ENCODE measurements at places on chromosomes 6 and 20.

DNA sequence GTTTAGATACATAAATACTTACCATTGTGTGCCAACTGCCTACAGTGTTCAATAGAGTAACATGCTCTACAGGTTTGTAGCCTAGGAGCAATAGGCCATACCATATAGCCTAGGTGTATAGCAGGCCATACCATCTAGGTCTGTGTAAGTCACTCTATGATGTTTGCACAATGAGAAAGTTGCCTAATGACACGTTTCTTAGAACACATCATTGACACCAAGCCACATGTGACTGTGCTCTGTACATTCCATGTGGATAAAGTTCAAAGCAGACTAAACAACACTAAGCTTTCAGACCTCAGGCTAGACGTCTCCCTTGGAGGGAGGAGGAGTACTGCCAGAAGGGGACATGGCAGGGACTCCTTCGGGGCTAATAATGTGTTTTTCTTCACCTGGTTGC lies 93.6 kb downstream of the KIF16B start:
- DNase-seq, result no peak

DNA sequence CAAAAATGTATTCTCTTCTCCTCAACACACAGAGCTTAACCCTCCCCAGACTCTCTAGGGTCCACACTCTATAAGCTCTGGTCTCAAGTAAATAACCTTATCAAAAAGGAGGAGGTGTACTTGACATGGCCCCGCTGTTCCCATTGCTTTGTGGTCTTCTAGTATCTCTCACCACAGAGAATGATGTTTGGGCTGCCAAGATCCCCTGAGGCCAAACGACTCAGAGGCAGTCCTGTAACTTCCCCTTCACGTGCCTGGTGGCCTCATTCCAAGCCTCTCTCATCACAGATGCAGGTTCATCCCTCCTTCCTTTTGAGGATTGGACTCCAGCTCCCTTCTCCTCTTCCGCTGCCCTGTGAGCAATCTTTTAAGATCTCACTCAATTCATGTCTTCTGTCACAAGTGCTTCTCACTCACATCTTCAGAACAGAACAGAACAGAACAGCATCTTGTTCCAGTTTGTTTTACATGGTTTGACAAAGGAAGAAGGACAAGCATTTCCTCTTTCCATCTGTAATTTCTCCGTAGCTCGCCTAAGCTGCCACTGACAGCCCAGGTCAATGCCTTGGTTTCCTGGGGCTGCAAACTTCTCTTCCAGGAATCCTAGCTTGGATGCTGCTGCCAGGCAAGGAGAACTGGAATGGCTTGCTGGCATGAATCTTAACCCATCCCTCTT lies 541.5 kb downstream of the CD83 start:
- no peak for DNase-seq

DNA sequence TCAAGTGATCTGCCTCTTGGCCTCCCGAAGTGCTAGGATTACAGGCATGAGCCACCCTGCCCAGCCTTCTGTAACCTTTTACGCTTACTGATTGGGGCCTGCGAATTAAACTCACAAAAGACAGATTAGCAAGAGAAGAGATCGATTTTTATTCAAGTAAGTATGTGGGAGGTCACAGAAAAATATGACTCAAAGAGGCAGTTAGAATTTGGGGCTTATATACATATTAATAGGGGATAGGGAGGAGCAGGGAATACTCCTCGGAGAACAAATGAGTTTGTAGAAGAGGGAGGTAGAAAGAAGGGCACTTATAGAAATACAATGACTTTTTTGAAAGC lies 78.9 kb downstream of the CD24 start:
- DNase-seq, result no peak

DNA sequence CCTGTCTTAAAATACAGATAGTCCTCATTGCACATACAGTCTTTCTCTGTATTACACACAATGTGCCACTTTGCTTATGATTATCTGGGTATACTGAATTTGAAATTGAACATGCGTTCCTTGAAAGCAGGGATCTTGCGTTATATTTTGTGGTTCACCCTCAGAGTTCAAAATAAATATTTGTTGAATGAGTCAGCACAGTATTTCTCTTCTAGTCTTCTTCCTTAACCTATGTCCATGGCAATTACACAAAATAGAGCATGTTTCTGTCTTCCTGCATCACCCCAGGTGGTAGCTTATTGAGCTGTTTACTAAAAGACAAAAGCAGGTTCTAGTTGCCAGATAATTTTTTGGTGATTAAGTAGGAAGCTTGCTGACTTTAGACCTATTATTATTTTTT lies 272.9 kb upstream of the FERMT1 start:
- peak; percentile 78 for DNase-seq

- no peak for DNase-seq
Measured at GRCh38 chr20:40807821-40808170, 118.8 kb upstream of the MAFB start.

GRCh38 chr6:41655646-41656001 lies 17.4 kb downstream of the MDFI start:
- DNase-seq, result no peak

GRCh38 chr6:22294301-22294700 lies 2.5 kb downstream of the PRL start:
- no peak for DNase-seq

GRCh38 chr6:33205191-33206026 lies 954 bp downstream of the HSD17B8 start:
- no peak for DNase-seq

- no peak for DNase-seq
Measured at GRCh38 chr6:8944548-8944947, 509.2 kb upstream of the SLC35B3 start.

Data from NCI-H774 (cell line).